H1 (cell line): ENCODE measurements at places on chromosomes 1 and 21. TPM values are rescaled to one million over a fixed set of nuclear protein-coding genes. Genes with fewer than 3 reads are reported as not detected.

ACAP3 gene
- total RNA-seq, result 26.5 and 28.3 TPM in 2 replicates

TAS1R1 gene
- total RNA-seq, result 0.13 TPM in 1 of 2 replicates, not detected in the other

ANXA9 gene
- total RNA-seq, result 1.5 and 1.8 TPM in 2 replicates

FALEC gene
- 1.1 TPM in 1 of 2 replicates, not detected in the other for total RNA-seq

GRCh38 chr21:23607782-23608431 lies 1999.4 kb downstream of the MRPL39 start:
- no peaks in the 10 kb centered on the region for H3K4me1 ChIP-seq
- no peak overlapping the region for H3K27ac ChIP-seq
- H3K4me3 ChIP-seq, result no peak overlapping the region
- DNase-seq, result no peak
- no peaks in the 10 kb centered on the region for H3K36me3 ChIP-seq
- H3K27me3 ChIP-seq, result no peaks in the 10 kb centered on the region

GRCh38 chr1:40053138-40053887 lies 12.8 kb downstream of the CAP1 start:
- peaks cover 3% of the 10 kb centered on the region; the same call in 1 of the 2 replicates for H3K36me3 ChIP-seq
- no peak for DNase-seq
- no peaks in the 10 kb centered on the region for H3K27me3 ChIP-seq
- H3K27ac ChIP-seq, result no peak overlapping the region

- H3K4me3 ChIP-seq, result peak within 1 kb of the TSS; percentile 91
- H3K27ac ChIP-seq, result no peak within 1 kb of the TSS
- peak; percentile 85 for DNase-seq
- peaks cover 9% of the 10 kb centered on the region; the same call in 1 of the 2 replicates for H3K36me3 ChIP-seq
- no peaks in the 10 kb centered on the region for H3K4me1 ChIP-seq
- peaks cover 9% of the 10 kb centered on the region for H3K27me3 ChIP-seq
Measured at GRCh38 chr21:45981151-45982091, at the start of gene COL6A1. Gene COL6A1, plus strand, starts transcription at chr21:45981770. Its CDS starts 81 bp downstream, at chr21:45981851.

GRCh38 chr1:31705080-31705866 lies 1.5 kb upstream of the COL16A1 start:
- peak overlapping the region; percentile 69 for H3K4me3 ChIP-seq
- DNase-seq, result peak; percentile 80
- no peaks in the 10 kb centered on the region for H3K27me3 ChIP-seq
- peaks cover 15% of the 10 kb centered on the region for H3K4me1 ChIP-seq
- no peaks in the 10 kb centered on the region for H3K36me3 ChIP-seq

DNA sequence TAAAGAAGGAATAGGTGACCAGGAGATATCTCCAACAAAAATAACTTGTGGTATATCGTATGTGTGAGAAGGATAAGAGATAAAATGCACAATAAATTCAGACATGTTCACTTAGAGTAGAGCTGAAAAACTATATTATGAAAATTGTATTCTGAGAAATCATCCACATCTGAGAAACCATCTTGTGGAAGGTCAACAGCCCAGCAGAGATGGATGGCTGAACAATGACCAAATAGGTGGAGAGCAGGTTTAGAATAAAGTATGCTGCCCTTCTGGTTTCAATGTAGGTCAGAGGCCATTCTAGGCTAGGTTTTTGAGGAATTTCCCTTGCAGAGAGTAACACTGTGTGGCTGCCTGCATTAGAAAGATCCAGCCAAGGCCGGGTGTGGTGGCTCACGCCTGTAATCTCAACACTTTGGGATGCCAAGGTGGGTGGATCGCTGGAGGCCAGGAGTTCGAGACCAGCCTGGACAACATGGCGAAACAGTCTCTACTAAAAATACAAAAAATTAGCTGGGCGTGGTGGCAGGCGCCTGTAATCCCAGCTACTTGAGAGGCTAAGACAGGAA lies 8.8 kb upstream of the UAP1 start:
- no peak overlapping the region for H3K4me3 ChIP-seq
- DNase-seq, result no peak
- no peak overlapping the region for H3K27ac ChIP-seq
- no peaks in the 10 kb centered on the region for H3K4me1 ChIP-seq
- H3K36me3 ChIP-seq, result no peaks in the 10 kb centered on the region

DNA sequence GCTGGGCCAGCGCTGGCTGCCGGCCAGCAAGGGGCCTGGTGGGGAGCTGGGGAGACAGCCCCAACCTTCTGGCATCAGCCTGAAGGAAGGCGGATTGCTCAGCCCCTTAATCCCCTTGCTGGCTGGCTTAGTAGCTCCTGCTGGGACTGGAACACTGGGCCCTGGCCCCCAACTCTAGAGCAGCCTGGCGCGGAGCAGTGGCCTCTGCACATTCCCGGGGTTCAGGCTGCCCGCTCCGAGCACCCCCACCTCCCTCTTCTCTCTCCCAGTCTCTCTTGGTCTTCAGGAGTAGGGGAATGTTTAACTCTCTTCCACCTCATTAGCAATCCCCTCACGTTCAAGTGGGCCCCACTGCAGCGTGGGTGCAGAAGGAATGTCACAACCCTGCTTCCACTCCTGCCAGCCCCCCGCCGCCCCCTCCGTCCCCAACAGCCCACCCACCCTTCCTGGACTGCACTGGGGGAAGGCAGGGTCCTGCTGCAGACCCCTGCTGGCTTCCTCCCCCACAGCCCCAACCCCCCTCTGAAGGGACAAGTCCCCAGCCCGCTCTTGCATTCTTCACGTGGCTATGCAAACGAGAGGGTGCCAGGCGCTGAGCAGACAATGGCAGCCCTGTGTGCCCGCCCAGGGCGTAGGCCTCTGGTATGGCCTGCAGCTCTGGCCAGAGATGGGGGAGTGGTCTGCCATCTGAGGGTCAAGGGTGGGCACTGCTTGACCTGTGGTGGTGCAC lies 980 bp upstream of the CLDN19 start:
- H3K27me3 ChIP-seq, result no peaks in the 10 kb centered on the region
- H3K27ac ChIP-seq, result no peak overlapping the region
- H3K4me3 ChIP-seq, result no peak overlapping the region
